ENCODE measurements at places on chromosomes 6 and 20.
A peak's percentile ranks its signal among the peaks of the same experiment; 100 is the strongest.

GRCh38 chr6:134343066-134343465 is 25.2 kb upstream of the SGK1 start:
- no peak for DNase-seq

DNA sequence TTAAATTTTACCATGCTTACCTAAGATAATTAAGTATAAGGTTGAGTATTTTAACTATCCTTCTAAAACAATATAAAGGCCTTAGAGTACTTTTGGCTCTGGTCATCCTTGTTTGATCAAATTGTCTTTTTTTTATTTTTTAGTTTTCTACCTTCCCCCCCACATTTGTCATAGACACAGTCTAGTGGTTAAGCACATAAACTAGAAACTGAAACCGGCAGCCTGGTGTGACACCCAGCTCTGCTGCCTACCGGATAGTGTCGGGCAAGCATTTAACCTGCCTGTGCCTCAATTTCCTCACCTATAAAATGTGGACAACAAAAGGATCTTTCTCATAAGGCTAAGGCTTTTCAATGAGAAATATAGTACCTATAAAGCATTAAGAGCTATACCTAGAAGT is 21.6 kb upstream of the TULP4 start:
- DNase-seq, result no peak

- DNase-seq, result peak; percentile 21
Measured at GRCh38 chr20:17938871-17939619, 29.5 kb downstream of the SNX5 start.

GRCh38 chr6:107718341-107718740 is 105.8 kb downstream of the SCML4 start:
- DNase-seq, result no peak

GRCh38 chr6:453152-453551 is 61.6 kb downstream of the IRF4 start:
- DNase-seq, result no peak

DNA sequence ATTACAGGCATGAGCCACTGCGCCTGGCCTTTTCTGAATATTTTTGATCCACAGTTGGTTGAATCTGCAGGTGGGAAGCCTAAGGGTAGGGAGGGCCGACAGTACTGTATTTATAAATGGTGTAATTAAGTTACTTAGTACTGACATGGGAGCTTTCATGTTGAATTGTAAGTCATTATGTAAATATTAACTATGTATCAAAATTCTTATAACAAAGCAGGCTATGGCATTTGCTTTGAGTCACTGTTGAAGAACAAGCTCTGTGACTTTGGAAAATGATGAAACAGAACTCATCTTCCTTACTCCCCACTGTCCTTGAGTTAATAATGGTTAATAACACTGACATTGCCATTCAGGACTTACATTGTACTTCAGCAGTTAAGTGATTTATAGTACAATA is 63.0 kb upstream of the TXNDC5 start:
- DNase-seq, result no peak

GRCh38 chr6:29567991-29568390 is 8.5 kb upstream of the UBD start:
- DNase-seq, result no peak

DNA sequence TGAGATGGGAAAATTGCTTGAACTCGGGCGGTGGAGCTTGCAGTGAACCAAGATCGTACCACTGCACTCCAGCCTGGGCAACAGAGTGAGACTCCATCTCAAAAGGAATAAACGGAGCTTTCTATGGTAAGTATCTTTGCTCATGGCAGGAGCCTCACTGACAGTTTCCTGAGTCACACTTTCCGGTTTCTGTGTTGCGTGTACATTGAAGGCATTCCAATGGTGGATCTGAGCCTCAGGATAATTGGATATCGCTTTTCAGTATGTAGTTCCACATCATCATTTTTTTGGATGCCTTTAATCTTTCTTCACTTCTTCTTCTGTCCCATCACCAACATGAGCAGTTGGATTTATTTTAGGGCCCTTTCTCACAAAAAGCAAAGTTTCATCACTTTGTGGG is 28.6 kb upstream of the GTSF1L start:
- DNase-seq, result no peak

- DNase-seq, result no peak
Measured at GRCh38 chr6:162211022-162211421, 516.5 kb downstream of the PRKN start.

DNA sequence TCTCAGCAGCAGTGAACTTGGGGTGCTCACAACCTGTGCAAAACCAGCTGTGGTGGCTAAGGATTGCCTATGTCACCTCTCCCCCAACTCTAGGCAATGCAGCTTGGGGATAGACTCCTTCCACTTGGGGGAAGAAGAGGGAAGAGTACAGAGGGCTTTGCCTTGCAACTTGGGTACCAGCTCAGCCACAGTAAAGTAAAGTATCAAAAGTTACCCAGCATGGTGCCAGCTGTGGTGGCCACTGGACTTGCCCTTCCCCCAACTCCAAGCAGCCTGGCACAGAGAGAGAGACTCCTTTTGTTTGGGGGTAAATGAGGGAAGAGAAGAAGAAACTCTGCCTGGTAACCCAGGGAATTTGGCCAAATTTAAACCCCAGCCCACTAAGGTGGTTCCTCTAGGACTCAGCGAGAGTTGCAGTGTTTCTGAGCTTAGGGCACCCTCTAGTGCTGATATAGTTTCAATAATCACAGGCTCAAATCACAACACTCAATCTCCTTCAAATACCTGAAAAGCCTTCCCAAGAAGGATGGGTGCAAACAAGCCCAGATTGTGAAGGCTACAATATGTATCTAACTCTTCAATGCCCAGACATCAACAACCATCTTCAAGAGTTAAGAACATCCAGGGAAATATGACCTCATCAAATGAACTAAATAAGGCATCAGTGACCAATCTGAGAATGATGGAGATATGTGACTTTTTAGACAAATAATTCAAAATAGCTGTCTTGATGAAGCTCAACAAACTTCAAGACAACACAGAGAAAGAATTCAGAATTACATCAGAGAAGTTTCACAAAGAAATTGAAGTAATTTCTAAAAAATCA is 7.6 kb upstream of the DEFB129 start:
- no peak for DNase-seq

GRCh38 chr6:12990162-12990561 is 273.6 kb downstream of the PHACTR1 start:
- no peak for DNase-seq

DNA sequence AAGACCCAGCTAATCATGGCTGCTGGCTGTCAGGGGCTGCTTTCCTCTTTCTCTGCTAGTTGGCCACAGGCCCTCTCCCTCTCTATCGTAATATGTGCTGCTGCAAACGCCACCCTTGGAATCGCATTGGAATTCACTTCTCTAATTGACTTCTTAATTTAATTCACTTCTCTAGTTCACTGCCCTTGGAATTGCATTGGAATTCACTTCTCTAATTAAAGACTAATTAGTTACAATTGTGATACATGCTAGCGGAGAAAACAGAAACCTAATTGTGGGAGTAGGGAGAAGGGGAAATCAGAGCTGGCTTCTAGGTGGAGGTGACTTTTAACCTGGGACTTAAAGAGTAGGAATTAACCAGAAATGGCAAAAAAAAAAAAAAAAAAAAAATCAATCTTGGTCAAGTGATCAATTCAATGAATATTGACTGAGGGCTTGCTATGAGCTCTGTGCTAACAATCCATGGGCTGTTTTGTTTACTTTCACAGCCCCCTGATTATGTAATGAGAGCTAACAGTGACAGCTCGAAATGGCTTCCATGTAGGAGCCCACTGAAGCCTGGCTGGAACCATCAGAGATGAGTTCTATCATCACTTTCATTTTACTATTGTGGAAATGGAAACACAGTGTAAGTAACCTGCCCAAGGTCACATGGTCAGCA is 11.3 kb downstream of the ZFP64 start:
- DNase-seq, result no peak

DNA sequence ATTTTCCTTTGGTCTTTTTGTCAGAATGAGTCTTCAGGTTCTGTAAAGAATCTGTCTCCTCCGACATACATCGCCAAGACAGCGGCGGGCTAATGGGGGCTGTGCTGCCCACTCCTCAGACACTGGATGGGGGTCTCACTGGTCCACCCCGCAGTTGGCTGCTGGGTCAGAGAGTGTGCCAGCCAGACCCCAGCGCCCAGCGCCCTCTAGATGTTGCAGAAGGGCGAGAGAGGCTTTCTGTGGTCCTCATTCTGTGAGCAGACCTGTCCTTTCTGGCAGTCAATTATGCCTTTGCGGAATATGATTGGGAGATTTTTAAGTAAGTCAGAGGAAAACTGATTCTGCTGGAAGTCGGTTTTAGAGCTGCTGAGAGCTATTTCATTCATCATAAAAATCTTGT is 7.8 kb upstream of the CCR6 start:
- DNase-seq, result no peak

Data from stimulated activated CD4-positive, alpha-beta T cell treated with anti-CD3 and anti-CD28 coated beads, Interleukin-15, amount 100 ng/mL, for 1 hour (primary cell).